ENCODE measurements at places on chromosomes 16 and 17.

DNA sequence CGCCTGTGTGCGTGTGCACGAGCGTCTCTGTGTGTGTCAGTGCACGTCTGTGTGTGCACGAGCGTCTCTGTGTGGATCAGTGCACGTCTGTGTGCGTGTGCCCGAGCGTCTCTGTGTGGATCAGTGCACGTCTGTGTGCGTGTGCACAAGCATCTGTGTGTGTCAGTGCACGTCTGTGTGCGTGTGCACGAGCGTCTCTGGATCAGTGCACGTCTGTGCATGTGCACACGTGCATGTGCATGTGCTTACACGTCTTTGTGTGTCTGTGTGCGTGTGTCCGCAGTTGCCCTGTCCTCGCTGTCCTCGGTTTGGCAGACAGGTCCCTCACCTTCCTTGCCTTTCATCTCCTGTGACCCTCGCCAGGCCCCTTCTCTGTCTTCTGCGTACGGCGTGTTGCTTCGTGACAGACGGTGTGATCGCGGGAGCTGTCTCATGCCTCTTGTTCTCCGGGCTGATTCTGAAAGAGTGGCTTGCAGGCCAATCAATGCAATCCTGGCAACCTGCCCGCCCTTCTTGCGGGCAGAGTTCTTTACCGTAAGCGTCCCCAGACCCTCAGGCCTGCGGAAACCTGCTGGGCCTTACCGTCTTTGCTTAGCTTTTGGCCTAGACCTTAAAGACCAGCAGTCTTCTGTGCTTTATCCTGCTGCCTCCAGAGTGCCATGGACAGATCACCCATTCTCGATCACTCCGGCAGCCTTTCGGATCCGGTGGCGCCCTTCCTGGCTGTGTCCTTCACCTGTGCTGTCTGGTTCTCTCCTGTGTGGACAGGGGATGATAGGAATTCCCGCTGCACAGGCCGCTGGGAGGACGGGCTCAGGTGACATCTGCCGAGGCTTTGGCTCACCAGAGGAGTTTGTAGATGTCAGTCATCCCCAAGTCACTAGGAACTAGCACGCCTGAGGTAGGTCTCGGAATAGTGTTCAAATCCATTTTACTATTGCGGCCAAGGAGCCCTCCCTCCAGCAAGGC lies 18.5 kb downstream of the MLYCD start:
- no peak for DNase-seq

GRCh38 chr16:72876221-72876620 lies 171.7 kb downstream of the ZFHX3 start:
- no peak for DNase-seq

GRCh38 chr16:27243725-27244362 lies 24.7 kb downstream of the NSMCE1 start:
- no peak for DNase-seq

- no peak for DNase-seq
Observed at GRCh38 chr16:14240219-14240843, 169.2 kb downstream of the MRTFB start.

- no peak for DNase-seq
Observed at GRCh38 chr17:68750208-68750562, 149.0 kb upstream of the FAM20A start.

Measured in NCI-H510A treated with DMSO at 0.1 percent for 48 hours (cell line).